ENCODE measurements at places on chromosomes 5 and 9. TPM values are rescaled to one million over a fixed set of nuclear protein-coding genes. Genes with fewer than 3 reads are reported as not detected.

DNA sequence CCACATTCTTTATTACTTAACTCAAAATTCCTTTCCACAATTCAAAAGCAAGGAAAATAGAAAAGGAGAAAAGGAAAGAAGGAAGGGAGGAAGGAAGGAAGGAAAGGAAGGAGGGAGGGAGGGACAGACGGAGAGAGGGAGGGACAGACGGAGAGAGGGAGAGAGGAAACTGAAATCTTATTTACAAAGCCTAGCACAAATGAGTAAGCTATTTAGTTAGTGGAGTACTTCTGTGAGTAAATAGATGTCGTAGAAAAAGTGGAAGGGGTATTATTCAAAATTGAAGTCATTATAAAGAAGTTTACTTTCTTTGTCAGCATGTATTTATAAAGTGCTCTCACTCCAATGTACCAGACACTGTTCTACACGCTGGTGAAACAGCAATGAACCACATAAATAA lies 177.9 kb downstream of the CETN3 start:
- H3K4me1 ChIP-seq, result peaks cover 2% of the 10 kb centered on the region
- no peaks in the 10 kb centered on the region for H3K36me3 ChIP-seq
- no peak overlapping the region for H3K27ac ChIP-seq
- no peaks in the 10 kb centered on the region for H3K27me3 ChIP-seq

DNA sequence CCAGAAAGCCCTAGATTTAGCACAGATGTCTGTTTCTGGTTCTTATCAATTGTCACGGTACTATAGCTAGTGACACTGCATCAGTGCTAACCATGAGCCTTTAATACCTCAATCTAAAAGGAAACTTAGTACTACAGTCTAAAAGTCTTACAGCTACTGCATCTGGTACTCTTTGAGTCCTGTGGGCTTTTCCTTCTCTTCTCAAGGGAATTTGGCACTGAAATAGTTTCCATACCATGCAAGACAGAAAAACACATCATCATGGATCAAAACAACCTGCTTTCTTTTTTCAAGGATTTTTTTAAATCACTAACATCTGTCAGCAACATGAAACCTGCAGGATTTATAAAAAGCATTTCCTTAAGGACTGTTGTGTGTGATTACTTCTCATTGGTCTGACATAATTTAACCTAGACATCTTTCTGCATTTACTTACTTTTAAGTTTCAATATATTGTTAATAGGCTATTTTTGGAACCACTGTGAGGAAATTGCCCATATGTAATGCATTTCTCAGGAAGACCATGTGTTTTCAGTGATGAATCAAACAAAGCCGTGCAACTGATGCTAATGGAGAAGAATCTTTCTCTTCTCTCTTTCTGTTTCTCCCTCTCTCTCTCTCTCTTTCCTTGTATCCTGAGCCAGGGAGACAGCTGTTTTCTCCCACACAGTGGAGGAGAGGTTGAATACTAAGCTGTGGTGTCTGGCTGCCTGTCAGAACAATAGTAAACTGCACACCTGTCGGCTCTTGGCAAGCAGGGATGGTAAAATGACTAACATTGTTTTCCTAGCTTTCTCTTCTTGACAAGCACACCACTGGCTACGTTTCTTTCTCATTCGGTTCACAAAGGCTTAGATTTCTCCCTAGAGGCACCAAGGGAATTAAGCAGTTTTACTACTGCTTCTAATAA lies 273.4 kb downstream of the CSNK1G3 start:
- H3K4me3 ChIP-seq, result peak overlapping the region; percentile 67
- peaks cover 14% of the 10 kb centered on the region for H3K36me3 ChIP-seq
- no peak for DNase-seq
- H3K27me3 ChIP-seq, result peaks cover 2% of the 10 kb centered on the region

The RAB3C gene
- 36.2 TPM for total RNA-seq

GRCh38 chr5:135192351-135192750 lies 158.3 kb upstream of the PITX1 start:
- H3K27me3 ChIP-seq, result peaks cover 3% of the 10 kb centered on the region
- no peak overlapping the region for H3K27ac ChIP-seq
- H3K4me3 ChIP-seq, result no peak overlapping the region
- DNase-seq, result no peak
- H3K36me3 ChIP-seq, result peaks cover 4% of the 10 kb centered on the region

DNA sequence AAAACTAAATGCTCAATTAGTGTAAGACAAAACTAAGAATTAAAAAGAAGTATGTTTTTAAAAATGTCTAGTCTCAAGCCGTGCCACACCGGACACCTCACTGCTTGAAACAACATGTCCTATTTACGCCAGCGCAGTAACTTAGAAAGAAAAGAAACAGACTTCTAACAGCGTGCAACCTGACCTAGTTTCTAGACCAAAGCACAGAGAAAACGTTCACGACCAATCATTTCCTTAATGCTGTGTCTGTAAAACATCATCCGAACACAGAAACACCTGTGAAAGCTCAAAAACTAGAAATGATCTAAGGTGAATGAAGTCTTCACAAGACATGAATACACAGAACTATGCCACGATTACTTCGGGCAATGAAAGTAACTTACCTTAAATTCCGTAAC lies 4.0 kb downstream of the BRD9 start:
- no peak overlapping the region for H3K27ac ChIP-seq
- H3K27me3 ChIP-seq, result peaks cover 2% of the 10 kb centered on the region
- no peak overlapping the region for H3K4me3 ChIP-seq

DNA sequence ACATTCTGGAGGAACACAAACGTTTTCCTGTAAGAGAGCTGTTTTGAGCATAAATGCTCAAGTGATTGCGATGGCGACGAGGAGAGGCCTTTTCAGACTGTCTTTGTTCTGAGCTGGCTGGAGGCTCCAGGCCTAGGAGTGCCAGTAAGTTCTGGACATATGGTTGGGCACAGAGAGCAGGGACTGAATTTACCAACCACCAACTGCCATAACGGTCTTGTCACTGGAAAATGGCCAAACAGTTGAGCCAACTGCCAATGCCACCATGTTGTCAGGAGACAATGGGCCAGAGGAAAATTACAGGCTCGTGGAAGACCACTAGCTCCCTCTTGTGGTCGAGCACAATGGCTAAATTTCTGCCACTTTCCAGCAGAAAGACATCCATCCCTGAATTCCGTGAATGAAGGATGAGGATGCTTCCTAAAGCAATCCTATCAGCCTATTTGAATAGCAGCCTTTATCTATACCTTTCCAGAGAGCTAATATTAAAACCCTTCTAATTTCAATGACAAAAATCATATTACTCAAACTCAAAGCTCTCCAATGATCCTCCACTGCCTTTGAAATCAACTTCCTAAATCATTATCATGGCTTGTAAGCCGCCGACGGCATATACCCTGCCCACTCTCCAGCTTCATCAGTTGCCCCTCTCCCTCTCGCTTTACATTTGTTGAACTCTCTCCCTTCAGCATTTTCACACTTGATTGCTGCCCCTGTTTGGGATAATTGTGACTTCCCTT lies 66.9 kb upstream of the GLIS3 start:
- no peaks in the 10 kb centered on the region for H3K4me1 ChIP-seq
- H3K27me3 ChIP-seq, result no peaks in the 10 kb centered on the region
- peak overlapping the region; percentile 8 for H3K27ac ChIP-seq
- no peaks in the 10 kb centered on the region for H3K36me3 ChIP-seq

The LCN9 gene
- not detected for total RNA-seq

DNA sequence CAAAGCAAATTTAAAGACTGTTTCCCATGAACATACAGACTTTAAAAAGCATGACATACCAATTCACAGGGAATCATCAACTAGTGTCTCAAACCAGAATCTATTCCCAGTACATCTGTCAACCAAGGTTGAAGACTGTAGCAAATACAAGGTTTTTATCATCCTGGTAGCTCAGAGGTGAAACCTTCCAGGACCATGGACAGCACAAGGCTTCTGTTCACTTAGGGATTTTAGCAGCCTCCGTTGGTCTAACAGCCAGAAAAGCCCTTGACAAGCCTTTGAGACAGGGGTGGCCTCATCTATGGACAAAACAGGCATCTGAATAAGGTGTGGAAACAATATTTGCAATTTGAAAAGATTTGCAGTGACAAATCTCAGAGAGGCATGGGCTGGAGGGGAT lies 119.0 kb downstream of the TRIM32 start:
- no peaks in the 10 kb centered on the region for H3K36me3 ChIP-seq
- peaks cover 2% of the 10 kb centered on the region for H3K27me3 ChIP-seq
- no peak overlapping the region for H3K27ac ChIP-seq
- no peak overlapping the region for H3K4me3 ChIP-seq

The SPARC gene
- 946 TPM for total RNA-seq

- no peak overlapping the region for H3K4me3 ChIP-seq
- H3K27ac ChIP-seq, result no peak overlapping the region
- H3K4me1 ChIP-seq, result peaks cover 8% of the 10 kb centered on the region
- DNase-seq, result no peak
- no peaks in the 10 kb centered on the region for H3K36me3 ChIP-seq
Measured at GRCh38 chr5:71923755-71924154, 183.5 kb upstream of the MAP1B start.

DNA sequence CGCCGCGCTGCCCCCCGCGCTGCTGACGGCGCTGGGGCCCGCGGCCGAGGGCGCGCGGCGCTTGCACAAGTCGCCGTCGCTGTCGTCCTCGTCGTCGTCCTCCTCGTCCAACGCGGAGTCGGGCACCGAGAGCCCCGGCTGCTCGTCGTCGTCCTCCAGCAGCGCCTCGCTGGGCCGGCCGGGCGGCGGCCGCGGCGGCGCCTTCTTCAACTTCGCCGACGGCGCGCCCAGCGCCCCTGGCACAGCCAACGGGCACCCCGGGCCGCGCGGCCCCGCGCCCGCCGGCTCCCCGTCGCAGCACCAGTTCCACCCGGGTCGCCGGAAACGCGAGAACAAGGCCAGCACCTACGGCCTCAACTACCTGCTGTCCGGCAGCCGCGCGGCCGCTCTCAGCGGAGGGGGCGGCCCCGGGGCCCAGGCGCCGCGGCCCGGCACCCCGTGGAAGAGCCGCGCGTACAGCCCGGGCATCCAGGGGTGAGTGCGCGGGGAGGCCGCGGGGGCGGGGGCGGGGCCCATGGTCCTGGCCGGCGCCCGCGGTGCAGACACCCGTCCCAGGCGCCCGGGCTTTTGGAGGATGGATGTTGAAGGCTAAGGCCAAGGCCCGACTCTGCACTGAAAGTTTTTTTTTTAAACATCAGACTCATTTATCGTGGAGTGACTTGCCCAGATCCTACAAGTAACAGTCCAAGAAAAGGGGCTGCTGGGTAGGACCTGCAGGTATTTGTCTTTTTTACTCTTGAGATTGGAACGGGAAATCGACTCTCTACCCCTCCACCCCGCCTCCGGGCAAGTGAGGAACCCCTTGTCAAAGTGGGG lies 1.2 kb downstream of the TENT4A start:
- peaks cover 8% of the 10 kb centered on the region for H3K27me3 ChIP-seq
- peak; percentile 58 for DNase-seq
- no peaks in the 10 kb centered on the region for H3K36me3 ChIP-seq
- H3K4me3 ChIP-seq, result peak overlapping the region; percentile 89

- DNase-seq, result no peak
- H3K4me1 ChIP-seq, result no peaks in the 10 kb centered on the region
- H3K36me3 ChIP-seq, result no peaks in the 10 kb centered on the region
- no peak overlapping the region for H3K27ac ChIP-seq
- H3K4me3 ChIP-seq, result no peak overlapping the region
Measured at GRCh38 chr5:120304663-120305062, 159.4 kb upstream of the PRR16 start.

- no peak for DNase-seq
- H3K4me1 ChIP-seq, result no peaks in the 10 kb centered on the region
- no peak overlapping the region for H3K27ac ChIP-seq
Measured at GRCh38 chr5:28281351-28281750, 1243.0 kb upstream of the CDH9 start.

The PLPP7 gene
- 17.3 TPM for total RNA-seq

The PTPRD gene
- 532 TPM for total RNA-seq

DNA sequence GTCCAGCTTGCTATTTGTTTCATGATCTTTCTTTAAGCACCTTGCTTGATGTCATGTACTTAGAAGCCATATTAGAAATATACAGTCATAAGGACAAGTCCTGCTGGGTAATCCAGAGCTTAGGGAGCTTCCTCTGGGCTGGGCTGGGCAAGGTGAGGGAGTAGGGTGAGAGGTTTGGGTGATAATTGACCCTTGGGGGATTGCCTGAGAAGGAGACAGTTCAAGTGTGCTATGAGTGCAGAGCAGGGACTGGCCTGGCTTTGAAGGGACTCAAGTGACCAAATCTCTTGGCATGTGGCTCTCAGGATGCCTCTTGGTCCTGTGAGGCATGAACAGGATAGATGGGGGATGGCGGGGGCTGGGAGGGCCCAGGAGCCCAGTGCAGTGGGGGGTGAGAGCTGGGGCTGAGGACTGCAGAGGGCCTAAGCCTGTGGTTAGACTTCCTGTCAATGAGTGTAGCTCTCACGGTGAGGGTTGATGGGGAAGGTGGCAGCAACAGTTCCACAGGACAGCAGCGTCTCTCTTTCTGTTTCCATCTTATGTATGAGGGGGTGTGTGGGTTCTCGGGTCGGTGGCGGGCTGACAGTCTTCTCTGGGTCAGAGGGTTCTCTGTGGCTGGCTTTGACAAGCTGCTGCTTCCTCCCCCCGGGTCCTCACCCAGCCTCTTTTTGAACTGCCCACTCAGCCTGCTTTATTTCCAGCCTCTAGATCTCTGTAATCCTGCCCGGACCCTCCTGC lies 53.5 kb downstream of the RGS3 start:
- H3K27me3 ChIP-seq, result peaks cover 5% of the 10 kb centered on the region
- no peaks in the 10 kb centered on the region for H3K4me1 ChIP-seq
- no peak overlapping the region for H3K4me3 ChIP-seq
- H3K36me3 ChIP-seq, result no peaks in the 10 kb centered on the region

The ABITRAM gene
- 5.5 TPM for total RNA-seq

- no peaks in the 10 kb centered on the region for H3K36me3 ChIP-seq
- H3K4me3 ChIP-seq, result no peak overlapping the region
- peaks cover 9% of the 10 kb centered on the region for H3K4me1 ChIP-seq
- no peak overlapping the region for H3K27ac ChIP-seq
- DNase-seq, result no peak
Measured at GRCh38 chr5:74199005-74199404, 441.5 kb downstream of the ENC1 start.

- DNase-seq, result no peak
- no peak overlapping the region for H3K4me3 ChIP-seq
- H3K27ac ChIP-seq, result no peak overlapping the region
- H3K27me3 ChIP-seq, result no peaks in the 10 kb centered on the region
- peaks cover 3% of the 10 kb centered on the region for H3K36me3 ChIP-seq
Measured at GRCh38 chr5:170319301-170319700, 21.7 kb upstream of the LCP2 start.

The KCNN2 gene
- total RNA-seq, result 2.3 TPM

- DNase-seq, result no peak
- peaks cover 8% of the 10 kb centered on the region for H3K36me3 ChIP-seq
- no peak overlapping the region for H3K4me3 ChIP-seq
- peak overlapping the region; percentile 39 for H3K27ac ChIP-seq
- no peaks in the 10 kb centered on the region for H3K27me3 ChIP-seq
Measured at GRCh38 chr9:37679649-37680402, 29.1 kb downstream of the FRMPD1 start.

- no peaks in the 10 kb centered on the region for H3K27me3 ChIP-seq
- H3K36me3 ChIP-seq, result peaks cover 9% of the 10 kb centered on the region
Measured at GRCh38 chr9:132990781-132991180, 12.3 kb downstream of the GFI1B start.

The PPIC gene
- 5.7 TPM for total RNA-seq

DNA sequence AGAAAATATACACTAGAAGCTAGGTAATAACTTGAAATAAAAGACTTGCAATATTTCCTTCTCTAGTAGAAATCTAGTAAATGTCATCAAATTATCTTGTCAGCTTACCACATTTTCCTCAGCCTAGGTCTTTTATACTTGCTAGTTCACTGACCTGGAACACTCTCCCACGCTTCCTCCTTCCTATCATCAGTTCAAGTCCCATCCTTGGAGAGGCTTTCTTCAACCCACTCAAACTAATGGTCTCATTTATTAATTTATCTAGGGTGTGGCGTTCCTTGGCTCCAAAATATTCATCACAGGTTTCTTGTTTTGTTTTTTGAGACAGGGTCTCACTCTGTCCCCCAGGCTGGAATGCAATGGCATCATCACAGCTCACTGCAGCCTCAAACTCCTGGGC lies 2.9 kb downstream of the FAM13B start:
- H3K27me3 ChIP-seq, result peaks cover 1% of the 10 kb centered on the region
- H3K4me3 ChIP-seq, result no peak overlapping the region
- H3K27ac ChIP-seq, result no peak overlapping the region
- no peak for DNase-seq
